ENCODE measurements at places on chromosomes 16 and 17. TPM values are rescaled to one million over a fixed set of nuclear protein-coding genes. Genes with fewer than 3 reads are reported as not detected.

- no peak for DNase-seq
Observed at GRCh38 chr16:25691519-25692091, at the start of gene HS3ST4. HS3ST4 (plus strand) TSS chr16:25691959.

GRCh38 chr17:882827-883585 is 96.6 kb downstream of the NXN start:
- DNase-seq = peak; percentile 37

- peak; percentile 25 for DNase-seq
Observed at GRCh38 chr17:19390951-19391350, 4.0 kb upstream of the MFAP4 start.

GRCh38 chr17:7243453-7243729 is 1.1 kb upstream of the GABARAP start:
- no peak for DNase-seq

DNA sequence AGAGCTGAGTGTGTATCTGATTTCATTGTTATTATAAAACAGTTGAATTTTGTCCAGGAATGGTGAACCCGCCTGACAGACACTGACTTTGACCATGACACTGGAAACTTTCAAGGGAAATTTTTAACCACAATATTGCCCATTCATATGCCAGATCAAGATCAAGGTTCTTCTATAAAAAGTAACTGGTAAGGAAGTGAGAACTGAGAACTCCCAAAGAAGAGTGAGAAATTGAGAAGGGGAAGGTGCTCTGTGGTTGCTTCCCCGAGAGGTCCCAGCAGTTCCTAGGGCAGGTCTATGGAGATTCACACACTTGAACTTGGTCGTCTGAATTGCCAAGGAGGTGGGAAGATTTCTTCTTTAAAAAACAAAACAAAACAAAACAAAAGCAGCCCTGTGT is 27.3 kb downstream of the SLC6A4 start:
- DNase-seq = no peak

GRCh38 chr16:85543536-85543935 is 69.6 kb upstream of the GSE1 start:
- DNase-seq = no peak

- peak; percentile 99 for DNase-seq
Observed at GRCh38 chr17:31596382-31597323, 205.2 kb downstream of the RAB11FIP4 start.

DNA sequence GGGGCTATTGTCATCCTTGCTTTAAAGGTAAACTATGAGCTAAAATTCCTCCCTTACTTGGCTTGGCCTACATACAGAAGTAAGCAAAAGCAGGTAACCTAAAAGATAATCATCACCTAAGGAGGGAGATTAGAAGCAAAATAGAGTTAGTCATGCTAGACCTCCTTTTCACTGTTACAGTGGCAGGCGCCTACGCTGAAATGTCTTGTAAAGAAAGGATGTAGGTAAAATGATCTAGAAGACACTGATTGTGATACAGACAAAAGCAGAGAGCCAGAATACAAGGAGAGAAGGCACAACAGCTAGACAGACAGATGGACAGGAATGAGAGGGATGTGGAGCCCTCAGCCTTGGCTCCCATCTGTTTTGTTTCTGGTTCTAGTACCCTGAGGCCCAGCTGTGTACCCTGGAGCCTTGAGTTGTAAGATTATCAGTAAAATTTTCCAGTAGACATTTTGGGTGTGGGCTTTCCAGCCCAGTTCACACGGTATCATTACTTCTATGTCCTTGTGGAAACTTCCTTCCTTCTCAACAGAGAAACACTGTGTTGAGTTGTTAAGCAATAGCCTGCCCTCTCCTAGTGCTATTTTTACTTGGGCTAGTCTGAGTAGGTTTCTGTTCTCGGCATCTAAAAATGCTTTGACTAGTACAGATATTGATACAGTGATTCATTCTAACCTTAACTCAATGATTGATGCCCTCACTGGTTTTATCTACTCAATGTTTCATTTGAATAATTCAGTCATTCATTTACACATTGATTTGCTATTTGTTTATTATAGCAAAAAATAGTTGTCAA is 7.7 kb upstream of the C16orf78 start:
- no peak for DNase-seq

The DNAJC7 gene
- total RNA-seq = 59.6 TPM

The SECTM1 gene
- total RNA-seq = 31.1 TPM
